ENCODE measurements at places on chromosomes 2 and 18.

DNA sequence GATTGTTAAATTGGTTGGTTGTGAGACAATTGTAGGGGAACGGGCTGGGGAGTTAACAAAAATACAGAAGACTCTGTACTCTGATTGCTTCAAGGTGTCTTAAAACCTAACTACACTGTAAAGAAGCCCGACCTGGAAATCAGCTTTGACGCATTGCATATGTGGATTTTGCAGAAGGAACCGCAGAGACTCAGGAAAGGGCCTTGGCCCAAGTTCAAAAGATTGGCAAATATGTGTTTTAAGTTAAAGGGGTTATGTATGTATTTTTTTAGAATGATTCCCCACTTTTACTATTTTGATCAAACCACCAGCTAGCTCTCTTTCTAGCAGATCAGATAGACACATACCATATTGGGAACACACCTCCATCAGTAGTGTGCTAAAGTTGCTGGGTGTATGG is 18.0 kb upstream of the EDAR start:
- DNase-seq: no peak

GRCh38 chr18:56273541-56274219 is 364.7 kb downstream of the TXNL1 start:
- DNase-seq: no peak

- DNase-seq: no peak
Observed at GRCh38 chr2:69577467-69578197, 65.9 kb downstream of the AAK1 start.

- no peak for DNase-seq
Observed at GRCh38 chr2:79860228-79861058, 347.6 kb downstream of the CTNNA2 start.

- DNase-seq: no peak
Observed at GRCh38 chr2:11491348-11491933, 25.5 kb upstream of the E2F6 start.
